ENCODE measurements at places on chromosomes 2 and 18. TPM values are rescaled to one million over a fixed set of nuclear protein-coding genes. Genes with fewer than 3 reads are reported as not detected.

SPP2 gene
- 0.27 TPM for total RNA-seq

DNA sequence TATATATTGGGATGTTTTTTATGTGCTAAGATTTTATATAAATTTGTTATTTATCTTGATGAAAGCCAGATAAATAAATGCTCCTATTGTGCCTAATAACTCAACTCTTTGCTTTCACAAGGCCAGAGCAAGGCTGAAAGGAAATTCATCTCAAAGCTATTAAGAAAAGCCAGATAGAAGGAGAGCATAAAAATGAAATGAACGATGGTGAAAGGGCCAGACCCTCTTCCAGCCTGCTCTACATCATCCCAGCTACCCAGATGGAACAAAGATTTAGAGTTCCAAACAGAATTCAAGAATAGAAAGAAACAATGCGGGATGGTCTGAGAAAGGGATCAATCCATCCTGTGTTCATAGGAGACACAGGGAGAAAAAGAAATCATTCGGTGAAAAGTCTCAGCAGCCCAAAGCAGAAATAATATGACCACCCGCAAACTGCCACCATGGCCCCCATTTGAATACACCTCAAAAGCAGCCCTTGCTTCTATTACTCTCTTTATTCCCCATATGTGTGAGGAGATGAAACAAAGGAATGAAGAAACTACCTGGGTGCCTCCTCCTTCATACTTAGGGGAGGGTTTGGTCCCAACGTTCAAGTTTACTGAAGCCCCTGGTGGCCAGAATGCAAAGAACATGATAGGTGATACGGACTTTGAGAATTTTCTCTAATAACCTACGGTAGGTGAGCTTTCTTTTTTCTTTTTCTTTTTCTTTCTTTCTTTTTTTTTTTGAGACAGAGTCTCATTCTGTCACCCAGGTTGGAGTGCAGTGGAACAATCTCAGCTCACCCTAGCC is 110.1 kb upstream of the FBXO11 start:
- DNase-seq, result no peak

- DNase-seq, result no peak
These were observed 23.1 kb upstream of the TXNDC2 start for GRCh38 chr18:9862686-9863085.

GRCh38 chr2:64283641-64284361 is 139.6 kb upstream of the PELI1 start:
- DNase-seq, result no peak

DNA sequence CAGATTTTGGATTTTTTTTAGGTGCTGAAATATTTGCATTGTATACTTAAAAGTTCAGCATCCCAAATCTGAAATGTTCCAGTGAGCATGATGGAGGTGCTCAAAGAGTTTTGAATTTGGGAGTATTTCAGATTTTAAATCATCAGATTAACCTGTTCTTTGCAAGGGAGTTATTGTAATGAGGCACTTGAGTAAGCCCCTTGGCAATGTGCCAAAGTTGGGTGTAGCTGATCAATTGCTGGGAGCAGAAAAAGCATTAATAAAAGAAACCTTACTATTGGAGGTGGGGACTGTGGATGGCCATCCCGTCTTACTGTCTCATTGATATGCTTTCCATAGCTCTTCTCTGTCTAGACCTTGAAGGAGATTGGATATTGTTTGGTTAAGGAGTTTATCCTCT is 28.3 kb downstream of the MALT1 start:
- no peak for DNase-seq

DNA sequence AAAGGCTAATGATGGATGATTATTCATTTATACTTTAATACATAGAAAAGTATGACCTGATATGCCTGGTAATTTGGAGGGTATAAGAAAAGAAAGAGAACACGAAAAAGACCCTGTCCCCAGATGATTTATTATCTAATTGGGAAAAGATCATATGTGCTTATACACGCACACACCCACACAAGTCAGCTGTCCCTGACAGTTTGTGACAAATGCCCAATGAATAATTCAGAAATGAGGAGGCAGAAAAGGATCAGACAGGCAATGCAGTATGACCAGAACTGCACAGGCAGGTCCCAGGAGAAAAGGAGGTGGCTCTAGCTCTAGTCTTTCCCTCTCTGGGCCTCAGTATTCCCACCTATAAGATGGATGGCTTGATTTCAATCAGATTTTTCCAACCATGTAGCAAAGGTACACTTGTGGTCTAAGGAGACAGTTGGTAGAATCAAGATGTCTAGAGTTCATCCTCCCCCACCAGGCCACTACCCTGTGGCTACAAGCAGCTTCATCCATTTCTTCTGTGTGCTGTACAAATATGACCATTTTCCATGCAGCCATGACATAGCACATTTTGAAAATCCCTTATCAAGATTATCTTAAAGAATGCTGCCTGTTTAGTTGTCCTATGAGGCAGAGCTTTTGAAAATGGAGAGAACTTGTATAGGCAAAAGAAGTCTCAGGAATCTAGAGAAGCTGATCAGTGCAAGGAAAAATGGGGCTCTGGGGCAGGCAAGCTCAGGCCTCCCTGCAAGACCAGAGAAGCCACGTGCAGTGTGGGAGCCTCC is 19.7 kb downstream of the CYRIA start:
- DNase-seq, result no peak

DNA sequence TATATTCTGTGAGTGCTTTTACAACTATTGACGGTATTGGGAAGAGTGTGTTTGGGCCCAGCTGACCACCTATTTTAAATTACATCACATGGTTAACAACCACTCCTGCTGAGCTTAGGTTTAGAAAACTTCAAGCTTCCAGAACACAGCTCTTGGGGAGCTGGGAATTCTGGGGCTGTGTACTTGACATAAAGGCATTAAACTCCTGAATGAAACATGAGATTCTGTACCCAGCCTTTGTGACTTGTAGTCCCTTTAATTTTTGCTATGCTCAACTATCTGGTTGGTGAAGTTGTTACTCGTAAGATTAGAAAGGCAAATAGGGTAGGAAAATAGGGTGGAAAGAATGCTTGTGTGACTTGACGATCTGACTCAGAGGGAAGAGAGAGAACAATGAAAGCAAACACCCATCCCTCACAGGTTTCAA is 66.9 kb downstream of the LTBP1 start:
- DNase-seq, result peak; percentile 16

GRCh38 chr18:48573632-48574283 is 34.9 kb downstream of the CTIF start:
- no peak for DNase-seq

- DNase-seq, result no peak
These were observed 145.6 kb downstream of the TTC27 start for GRCh38 chr2:32773448-32773808.

GRCh38 chr2:69629921-69630608 is 13.5 kb downstream of the AAK1 start:
- DNase-seq, result no peak
